ENCODE measurements at places on chromosomes 5 and 9.

DNA sequence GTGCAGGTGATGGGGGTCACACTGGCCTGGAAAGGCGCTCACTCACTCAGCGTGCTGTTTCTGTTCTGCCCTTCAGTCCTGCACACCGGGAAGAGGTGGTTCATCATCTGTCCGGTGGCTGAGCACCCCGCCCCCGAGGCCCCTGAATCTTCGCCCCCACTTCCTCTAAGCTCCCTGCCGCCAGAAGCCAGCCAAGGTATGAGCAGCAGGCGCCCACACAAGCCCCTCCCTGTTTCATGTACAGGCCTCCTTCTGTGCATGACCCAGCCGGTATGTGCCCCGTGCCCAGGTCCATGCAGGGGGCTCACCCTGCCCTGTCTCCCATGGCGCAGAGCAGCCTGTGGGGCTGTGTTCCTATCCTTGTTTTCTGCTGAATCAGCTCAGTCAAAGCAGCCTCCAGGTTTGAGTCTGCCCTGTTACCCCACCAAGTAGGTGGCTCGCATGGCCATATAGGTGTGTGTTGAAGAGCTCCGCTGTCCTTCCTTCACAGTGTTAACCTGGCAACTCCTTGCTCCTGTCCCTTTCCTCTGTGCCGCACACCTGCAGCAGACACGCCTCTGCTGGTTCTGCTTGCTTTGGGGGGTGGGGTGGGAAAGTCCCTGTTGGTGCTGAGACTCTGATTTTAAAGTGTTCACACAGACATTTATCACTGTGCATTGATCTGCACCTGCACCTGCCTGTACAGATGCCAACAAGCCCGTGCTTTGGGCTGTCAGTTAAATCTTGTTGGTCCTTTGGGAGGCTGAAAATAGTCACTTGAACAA, 84.8 kb downstream of the WNK2 start:
- no peak for DNase-seq

- DNase-seq, result no peak
Observed at GRCh38 chr9:132888151-132888550, 9.5 kb downstream of the SPACA9 start.

DNA sequence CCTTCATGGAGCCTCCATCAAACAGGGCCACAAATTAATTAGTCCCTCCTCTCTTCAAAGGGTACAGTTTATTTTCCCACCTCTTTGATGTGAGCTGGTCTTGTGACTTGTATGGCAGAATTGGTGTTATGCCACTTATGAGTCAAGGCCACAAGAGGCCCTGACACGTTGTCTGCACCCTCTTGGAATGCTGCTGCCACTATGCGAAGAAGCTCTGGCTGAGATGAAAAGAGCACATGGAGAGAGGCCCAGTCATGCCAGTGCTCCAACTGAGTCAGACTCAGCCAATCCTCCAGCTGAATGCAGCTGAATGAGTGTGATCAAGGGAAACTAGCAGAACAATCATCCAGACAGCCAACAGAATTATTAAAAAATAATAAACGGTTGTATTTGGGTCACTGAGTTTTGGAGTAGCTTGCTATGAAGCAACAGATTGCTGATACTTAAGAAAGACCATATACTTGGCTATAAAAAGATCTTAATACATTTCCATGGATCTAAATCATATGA, 128.3 kb downstream of the MARCHF11 start:
- peak; percentile 25 for DNase-seq

- DNase-seq, result peak; percentile 91
Observed at GRCh38 chr5:123813937-123814624, 302.1 kb downstream of the CSNK1G3 start.

DNA sequence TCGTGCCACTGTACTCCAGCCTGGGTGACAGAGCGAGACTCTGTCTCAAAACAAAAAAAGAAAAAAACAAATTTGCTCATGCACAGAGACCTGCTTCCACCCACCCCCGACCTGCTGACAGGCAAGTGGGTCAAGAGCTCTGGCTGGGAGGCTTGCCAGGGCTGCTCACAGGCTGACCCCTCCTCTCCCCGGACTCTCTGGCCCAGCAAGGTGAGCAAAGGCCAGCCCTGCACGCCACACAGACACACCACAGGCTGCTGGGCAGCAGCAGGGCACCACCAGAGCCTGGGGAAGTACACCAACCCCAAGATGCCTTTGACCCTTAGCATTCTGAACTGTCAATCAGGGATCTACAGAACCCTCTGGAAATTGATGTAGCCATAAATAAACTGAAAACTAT, 29.2 kb downstream of the NSUN2 start:
- no peak for DNase-seq

- no peak for DNase-seq
Observed at GRCh38 chr5:65481635-65482295, at the start of gene ADAMTS6. Gene ADAMTS6, minus strand, starts transcription at chr5:65481920. Its CDS starts 8,247 bp downstream, at chr5:65473673.

DNA sequence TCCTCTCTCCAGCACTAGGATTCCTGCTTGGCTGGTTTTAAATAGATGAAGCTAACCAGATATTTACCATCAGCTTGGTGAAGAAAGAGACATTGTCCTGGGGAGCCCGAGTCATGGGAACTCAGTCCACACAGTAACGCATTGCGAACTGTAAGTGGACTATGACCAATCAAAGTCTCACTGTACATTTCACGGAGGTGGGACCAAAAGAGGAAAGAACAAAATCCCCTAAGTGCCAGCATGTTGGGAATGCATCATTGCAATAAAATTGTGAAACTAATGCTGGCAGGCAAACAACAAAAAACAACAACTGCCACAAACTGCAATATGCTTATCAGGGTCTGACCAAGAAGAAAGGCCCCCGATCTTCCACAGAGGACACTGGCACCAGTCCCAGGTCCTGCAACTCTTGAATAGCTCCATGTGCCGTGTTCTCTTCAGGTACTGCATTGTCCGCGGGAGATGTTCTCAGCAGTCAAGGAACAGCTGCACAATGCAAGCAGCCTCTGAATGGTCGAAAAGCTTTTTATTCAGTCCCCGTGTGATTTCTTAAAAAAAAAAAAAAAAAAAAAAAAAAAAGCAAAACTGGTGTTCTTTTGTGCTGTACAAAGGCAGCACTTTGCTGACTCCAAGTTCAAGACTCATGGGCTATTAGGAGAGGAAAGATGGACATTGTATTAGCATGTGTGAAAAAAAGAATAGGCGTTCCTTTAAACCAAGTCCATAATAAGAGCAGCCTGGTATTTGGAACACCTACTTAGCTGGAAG, 38.1 kb downstream of the SEMA6A start:
- no peak for DNase-seq

DNA sequence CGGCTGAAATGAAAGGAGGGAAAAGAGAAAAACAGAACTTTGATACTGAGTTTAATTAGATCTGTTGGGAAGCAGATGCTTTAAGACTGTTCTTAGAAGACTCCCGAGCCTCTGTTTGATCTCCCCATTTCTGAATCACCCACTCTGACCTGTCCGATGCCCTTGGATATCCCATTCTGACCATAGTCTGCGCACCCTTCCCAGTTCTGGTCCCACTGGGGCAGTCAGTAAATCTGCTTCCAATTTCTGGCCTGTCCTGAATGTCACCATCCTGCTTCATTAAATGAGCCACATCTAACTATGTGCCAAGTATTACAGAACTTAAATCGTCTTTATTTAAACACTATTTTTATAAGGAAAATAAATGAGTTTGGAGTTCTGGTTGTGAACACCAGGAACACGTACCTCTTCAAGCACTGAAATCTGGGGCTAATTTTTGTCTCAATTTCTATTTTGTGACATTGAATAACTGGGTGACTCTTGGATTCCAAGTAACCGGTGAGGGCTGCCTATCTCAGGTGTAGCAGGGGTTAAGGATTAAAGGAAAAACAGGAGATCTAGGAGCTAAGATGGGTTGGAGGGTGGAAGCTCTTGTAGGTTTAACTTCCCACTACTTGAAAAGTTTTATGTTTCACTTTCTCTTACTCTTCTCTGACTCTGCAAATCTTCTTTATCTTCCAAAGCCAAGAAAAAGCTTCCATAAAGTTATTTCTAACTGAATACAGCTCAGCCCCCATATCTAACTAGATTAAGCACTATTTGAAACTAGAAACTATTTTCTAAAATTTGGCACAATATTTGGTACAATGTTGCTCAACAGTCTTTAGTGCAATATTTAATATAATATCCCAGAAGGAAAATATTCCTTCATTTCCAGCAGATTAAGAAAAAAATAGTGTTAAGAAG, 40.1 kb downstream of the ALDH1A1 start:
- no peak for DNase-seq

- DNase-seq, result no peak
Observed at GRCh38 chr9:109403766-109404320, 83.0 kb upstream of the EPB41L4B start.

DNA sequence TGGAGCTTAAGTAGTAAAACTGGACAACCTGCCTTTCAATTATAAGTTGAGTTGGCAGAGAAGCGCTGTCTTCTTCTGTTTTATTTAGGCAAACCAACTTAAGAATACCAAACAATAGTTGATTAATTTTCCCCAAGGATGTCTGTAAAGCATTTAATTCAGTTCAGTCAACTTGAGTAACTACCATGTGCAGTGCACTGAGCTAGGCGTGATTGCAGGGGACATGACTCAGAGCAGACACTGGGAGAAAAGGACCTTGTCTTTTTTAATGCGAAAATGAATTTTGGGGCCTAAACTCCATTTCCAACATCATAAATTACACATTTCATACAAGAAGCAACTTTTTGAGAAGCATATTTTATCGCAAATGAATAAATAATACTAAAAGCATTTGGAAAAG, 66.3 kb downstream of the FBXL7 start:
- no peak for DNase-seq

DNA sequence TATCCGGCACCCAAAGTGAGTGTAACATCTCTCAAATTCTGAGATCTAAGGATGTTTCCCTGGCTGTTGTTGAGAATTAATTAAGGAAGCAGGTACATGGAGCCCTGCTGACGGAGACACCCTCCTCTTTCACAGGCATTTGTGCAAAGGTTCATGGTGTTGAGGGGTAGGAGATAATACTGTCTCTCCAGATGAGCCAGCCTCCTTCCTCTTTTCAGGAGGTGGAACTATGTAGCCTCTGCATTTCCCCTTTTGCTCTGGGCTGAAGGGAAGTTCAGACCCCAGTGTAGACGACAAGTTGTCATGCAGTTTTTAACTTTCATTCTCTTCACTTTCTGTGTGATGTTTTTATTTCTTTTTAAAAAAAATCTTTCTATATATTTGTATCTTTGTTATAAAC, 107.5 kb downstream of the GALNT10 start:
- no peak for DNase-seq

DNA sequence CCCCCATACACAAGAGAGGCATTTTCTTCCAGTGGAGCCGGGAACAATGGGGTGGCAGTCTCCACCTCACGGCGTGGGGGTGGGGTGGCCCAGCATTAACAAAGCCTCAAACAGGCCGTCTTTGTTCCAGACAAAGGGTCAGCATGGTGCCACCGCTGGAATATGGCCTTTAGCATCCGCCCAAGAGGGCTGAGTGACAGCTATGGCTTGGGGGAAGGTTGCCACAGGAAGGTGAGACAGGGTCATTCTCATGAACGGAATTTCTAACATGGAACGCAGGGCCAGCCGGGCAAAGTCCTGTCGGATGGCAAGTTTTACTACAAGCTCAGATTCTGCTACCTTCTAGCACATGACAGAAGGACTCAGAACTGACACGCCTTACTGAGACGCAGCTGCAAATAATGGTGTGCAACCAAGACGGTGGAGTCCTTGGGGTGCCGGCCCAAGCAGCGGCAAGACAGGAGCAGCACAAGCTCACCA, 64.0 kb downstream of the OTULIN start:
- DNase-seq, result no peak

GRCh38 chr5:12901696-12902095, 997.5 kb upstream of the CTNND2 start:
- no peak for DNase-seq

DNA sequence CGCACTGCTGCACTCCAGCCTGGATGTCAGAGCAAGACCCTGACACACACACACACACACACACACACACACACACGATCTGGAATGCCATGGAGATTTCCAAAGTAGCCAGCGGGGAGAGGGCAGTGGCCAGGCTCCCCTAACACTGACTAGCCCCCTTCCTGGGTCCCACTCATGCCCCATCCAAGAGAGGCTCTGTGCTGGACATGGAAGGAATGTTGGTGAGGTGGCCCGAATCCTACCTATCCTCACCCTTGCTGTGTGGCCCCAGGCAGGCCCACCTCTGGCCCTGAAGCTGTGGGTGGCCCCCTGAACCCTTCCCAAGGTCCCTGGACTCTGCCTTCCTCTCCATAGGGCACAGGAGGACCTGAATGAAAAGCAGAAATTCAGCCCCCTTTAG, 7.3 kb downstream of the BRD3 start:
- no peak for DNase-seq

GRCh38 chr5:119411361-119412278, 40.7 kb upstream of the HSD17B4 start:
- DNase-seq, result no peak

GRCh38 chr5:170773024-170773985, 10.2 kb upstream of the GABRP start:
- no peak for DNase-seq

- no peak for DNase-seq
Observed at GRCh38 chr5:75050415-75050814, 1.9 kb downstream of the GCNT4 start.

- no peak for DNase-seq
Observed at GRCh38 chr9:93652604-93653592, 76.5 kb downstream of the PHF2 start.

DNA sequence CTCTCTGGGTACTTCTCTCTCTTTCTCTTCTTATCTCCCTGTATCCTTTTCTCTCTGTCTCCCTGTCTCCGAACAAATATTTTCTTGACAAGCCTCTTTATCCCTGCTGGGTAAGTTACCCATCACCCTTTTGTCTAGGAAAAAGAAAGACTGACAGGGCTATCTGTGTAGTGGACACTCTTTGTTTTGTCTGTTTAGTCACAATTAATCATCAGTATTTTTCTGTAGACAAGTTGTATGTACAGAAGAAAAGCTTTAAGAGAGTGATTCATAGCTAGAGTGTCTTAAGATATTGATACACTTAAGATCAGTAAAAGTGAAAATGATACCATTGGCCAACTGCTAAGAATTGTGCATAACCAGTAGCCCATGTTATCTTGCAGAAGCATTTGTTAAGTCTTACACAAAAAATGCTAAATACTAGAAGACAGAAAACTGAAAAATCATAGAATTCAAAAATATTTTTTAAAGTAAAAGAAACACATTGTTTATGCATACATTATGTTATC, 1043.8 kb upstream of the EDIL3 start:
- no peak for DNase-seq

DNA sequence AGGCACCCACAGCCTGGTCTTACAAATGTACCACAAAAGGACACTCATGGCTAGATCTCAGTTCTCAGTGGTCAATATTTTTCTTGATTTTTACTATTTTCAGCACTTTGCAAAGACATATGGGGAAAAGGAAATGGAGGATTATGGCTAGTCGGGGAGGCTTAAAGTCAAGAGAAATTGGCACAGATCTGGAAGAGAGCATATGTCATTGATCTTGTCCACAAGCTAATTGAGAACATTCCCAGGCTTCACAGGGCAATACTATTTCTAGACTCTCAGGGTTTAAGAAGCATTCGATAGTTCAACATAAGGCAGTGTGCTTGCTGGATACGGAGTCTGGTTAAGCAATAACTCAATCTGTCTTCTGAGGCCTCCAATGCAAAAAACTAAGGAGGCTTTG, 285.8 kb downstream of the ZNF608 start:
- no peak for DNase-seq
